ENCODE measurements at places on chromosomes 7 and 10.

DNA sequence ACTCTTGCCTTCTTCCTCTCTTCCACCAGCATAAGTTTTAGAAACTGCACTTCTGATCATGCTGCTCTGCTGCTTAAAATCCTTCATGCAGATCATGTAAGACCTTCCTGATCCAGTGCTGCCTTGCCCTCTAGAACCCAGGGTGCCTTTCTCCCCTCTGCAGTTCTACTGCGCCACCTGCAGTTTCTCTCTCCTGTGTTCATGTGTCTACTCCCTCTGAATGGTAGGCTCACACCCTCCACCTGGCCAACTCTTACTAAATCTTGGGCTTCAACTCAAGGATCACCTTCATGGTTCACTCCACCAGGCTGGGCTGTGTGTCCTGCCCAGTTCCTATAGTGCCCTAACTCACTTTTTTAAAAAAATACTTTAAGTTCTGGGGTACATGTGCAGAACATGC, 174.6 kb upstream of the ITGB1 start:
- DNase-seq, result no peak

DNA sequence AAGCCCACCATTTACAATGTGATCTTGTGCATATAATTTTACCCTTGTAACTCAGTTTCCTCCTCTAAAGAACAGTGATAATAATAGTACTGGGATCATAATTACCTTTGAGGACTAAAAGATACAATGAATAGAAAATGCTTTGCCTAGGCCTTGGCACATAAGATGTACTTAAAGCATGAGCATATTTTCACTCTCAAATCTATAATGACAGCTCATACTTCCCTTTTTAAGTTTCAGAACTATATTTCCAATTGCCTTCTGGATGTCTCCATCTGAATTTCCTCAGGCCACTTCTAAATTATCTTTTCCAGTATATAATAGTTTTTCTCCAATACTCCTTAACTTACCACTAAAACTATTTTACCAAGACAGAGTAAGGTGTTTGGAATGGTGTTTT, 13.3 kb upstream of the ITGB8 start:
- no peak for DNase-seq

GRCh38 chr10:69866688-69867461, 65.2 kb downstream of the COL13A1 start:
- no peak for DNase-seq

- DNase-seq, result no peak
Observed at GRCh38 chr10:42987121-42987541, 89.7 kb upstream of the RET start.

DNA sequence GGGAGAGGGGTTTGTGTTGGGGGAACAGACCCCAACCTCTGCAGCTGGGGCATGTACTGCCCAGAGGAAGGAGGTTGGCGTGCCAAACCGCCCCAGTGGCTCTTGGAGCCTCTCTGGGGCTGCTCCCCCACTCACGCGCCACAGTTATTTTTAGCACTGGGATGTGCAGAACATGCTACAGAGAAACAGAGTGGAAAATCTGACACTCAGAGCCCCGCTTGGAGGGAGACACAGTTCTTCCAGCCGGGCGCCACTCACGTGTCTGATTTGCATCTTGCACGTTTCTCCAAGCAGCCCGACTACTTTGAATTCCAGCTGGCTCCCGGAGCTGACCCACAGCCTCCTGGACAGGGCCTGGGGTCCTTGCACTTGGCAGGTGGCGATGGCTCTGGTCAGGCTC, 182.0 kb downstream of the RPS24 start:
- no peak for DNase-seq

DNA sequence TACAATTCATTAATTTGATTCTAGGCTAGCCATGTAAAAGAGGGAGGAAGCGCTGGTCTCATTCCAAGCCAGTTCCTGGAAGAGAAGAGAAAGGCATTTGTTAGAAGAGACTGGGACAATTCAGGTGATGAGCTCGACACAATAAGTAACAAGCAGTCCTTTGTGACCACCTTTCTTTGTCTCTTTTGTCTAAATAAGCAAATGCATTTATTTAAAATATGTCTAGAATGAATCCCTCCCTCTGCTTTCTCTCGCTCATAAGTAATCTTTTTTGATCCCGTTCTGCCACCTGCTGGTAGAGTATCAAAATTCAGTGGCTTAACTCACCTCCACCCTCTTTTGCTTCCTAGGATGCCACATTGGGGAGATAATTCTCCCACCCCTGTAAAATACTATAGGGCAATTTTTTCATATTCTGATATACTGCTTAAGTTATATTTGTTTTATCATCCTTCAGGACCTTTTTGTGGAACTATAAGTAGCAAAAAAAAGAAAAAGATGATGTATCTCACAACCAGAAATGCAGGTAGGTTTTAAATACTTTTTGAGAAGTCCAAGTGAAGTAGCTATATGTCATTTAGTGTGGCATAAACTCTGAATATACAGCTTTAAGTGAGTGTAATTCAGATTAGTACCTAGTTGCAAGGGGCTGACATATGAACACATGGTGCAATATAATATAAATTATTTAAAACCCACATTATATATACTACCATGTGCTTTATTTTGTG, 91.5 kb downstream of the GSDME start:
- DNase-seq, result peak; percentile 17

DNA sequence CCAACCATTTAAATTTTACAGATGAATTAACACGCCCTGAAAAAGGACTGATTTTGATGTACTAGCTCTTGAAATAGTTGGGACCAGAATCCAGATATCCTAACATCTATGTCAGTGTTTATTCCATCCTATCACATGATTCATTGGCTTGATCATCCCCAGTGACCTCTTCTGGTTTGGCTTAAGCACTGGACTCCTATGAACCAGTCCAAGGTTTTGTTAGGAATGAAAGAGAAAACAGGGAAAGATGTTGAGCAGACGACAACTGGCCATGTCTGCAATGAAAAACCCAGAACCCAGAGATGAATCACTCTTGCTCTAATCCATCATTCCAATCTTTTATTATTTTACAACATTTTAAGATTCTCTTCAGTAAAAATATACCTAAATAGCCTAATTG, 1080.9 kb downstream of the SORCS1 start:
- no peak for DNase-seq

- DNase-seq, result no peak
Observed at GRCh38 chr7:99409806-99410205, 1.0 kb downstream of the BUD31 start.

DNA sequence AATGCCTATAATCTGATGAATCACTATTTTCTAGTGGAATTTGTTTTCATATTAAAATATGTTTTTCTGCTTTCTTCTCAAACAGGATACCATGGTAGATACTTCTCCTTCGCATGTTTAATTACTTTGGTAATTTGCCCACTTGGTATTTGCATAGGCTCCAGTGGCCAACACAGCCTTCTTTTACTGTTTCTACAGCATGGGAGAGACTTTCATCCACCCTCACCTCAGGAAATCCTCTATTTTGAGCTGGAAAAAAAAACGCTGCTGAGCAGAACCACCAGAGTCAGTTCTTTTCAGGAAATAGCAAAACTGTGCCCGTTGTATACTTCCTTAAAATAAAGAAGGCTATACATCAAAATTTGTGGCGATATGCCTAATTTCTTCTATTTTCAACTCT, 213.3 kb downstream of the MDFIC start:
- no peak for DNase-seq

DNA sequence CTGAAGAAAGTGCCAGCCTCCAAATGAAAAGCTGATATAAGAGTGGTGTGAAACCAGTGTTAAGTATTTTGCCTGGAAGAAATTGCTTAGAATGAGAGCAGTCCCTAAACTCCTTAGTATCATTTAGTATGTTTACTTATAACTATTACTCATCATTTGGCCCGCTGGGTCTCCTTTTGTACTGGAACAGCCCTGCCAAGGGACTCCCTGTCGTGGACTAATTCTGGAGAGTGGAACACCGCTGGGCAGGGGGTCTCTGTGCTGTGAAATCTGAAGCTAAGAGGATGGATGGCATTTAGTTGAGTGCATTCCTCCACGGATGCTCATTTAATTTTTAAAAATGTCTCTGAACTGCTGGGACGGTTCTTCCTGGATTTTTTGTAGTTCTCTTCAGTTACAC, 889.9 kb upstream of the C7orf33 start:
- no peak for DNase-seq

- no peak for DNase-seq
Observed at GRCh38 chr10:115084277-115084850, 8.8 kb upstream of the ATRNL1 start.

DNA sequence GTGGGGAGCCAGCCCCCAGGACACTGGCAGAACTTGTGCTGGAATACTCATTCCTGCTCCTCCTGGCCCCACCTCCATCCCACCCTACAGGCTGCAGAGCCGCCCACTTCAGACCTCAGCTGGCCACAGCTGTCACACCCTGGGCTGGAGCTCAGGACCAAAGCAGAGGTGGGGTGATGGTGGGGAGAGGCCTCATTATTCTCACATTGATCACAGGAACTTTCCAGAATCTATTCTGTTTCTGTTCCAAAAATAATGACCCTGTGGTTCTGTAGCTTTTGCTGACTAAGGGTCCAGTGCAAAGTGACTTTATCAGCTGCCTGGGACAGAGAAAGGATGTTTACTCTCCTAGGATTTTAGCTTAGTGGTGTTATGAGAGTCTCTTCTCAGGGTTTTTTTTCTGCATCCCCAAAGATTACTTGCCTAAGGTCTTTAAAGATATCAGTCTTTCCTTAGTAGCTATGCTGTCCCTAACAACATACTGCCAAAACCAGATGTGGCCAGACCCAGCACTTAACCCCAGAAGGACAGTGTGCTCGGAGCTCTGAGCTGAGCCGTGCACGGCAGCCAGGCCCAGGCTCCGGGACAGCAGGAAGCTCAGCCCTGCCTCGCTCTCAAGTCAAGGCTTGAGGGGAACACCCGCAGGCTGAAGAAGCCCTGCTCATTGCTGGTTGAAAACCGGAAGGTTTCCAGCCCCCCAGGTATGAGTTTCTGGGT, 223.3 kb downstream of the MLLT10 start:
- no peak for DNase-seq

DNA sequence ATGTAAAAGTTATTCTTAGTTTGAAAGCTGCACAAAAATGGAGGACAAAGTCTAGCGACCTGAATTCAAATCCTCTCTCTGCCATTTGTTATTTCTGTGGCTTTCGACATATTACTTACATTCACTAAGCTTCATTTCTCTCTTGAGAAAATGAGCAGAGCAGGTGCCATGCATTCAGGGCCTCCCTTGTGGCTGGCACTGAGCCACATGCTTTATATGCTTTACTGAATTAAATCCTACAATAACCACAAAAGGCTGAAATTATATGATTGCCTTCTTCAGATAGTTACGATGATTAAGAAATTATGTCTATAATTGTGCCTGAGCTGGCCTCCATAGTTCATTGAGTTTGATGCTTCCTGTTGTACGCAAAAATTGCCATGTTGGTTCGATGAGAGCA, 98.7 kb downstream of the NPSR1 start:
- no peak for DNase-seq

GRCh38 chr7:69596723-69597277, 1.5 kb upstream of the AUTS2 start:
- DNase-seq, result no peak

- DNase-seq, result no peak
Observed at GRCh38 chr10:17064435-17064834, 65.2 kb downstream of the CUBN start.

- DNase-seq, result no peak
Observed at GRCh38 chr10:3548702-3549101, 236.3 kb downstream of the KLF6 start.

DNA sequence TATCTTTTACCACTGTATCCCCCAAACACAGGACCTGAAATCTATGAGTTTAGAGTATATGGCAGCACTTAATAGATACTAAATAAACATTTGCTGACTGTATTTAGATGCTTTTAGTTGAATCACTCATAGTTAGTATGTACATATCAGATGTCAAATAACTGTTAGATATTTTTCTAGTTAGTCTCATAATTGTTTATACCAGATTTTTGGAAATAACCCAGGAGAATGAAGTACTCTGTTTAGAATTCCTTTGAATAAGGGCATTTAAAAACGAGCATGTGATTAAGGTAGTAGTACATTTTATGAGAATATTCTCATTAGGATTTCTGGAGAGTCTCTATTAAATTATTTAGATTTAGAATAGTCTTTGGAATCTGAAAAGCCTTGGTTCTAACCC, 22.3 kb upstream of the ZEB1 start:
- DNase-seq, result no peak

DNA sequence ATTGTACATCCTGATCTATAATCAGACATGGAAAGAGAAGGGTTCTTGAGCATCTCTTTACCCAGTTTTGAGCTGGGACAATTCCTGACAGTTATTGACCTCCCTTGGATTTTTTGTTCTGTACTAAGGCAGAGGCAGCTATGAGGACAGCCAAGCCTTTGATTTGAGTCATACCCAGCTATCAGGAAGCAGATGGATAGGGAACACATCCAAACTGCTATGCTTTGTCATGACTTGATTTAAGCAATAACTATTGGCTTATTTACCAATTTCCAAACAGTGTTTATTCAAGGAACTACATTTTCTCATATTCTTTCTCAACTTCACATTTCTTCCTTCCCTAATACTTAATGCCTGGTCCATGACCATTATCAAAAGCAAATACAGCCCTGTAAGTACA, 396.4 kb upstream of the STEAP1 start:
- DNase-seq, result no peak

- DNase-seq, result no peak
Observed at GRCh38 chr10:114663626-114664025, 5.6 kb upstream of the ABLIM1 start.

GRCh38 chr10:131016556-131016955, 295.0 kb downstream of the TCERG1L start:
- DNase-seq, result no peak

GRCh38 chr7:23234569-23235296, 11.8 kb upstream of the GPNMB start:
- no peak for DNase-seq

GRCh38 chr7:44224974-44225565, 24.3 kb downstream of the YKT6 start:
- no peak for DNase-seq

DNA sequence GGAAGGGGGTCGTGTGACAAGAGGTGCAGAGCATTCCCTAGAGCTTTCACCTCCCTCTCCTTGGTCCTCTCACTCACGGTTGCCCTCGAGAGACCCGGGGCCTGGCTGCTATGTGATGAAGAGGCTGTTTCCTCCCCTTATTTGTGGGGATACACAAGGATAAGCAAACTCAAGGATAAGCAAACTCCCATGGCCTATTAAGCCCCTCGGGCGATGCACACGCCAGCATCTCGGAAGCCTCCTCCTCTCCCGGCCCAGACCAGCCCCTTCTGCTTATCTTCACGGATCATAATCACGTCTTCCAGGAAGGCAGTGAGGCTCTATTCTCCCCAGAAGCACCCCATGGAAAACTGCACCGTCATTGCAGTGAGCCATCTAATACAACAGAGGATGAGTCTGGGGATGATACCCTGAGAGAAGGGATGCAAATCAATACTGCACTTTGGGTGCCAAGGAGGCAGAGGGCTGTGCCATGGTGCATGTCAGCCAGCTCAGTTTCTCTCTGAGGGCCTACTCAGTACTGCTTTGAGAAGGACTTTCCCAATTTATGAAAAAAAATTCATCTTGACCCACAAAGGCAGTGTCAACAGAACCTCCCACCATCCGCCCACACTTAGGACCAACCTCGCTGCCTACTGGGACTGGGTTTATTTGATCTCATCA, 22.2 kb downstream of the TMEM273 start:
- no peak for DNase-seq

- no peak for DNase-seq
Observed at GRCh38 chr10:120385992-120386391, 71.0 kb upstream of the PLPP4 start.

Measured in LNCaP clone FGC (cell line).